Chondrocyte (in vitro differentiated cells): ENCODE measurements at places on chromosomes 1 and 21.

GRCh38 chr1:209790286-209791193, 6.2 kb upstream of the C1orf74 start:
- DNase-seq, result no peak

DNA sequence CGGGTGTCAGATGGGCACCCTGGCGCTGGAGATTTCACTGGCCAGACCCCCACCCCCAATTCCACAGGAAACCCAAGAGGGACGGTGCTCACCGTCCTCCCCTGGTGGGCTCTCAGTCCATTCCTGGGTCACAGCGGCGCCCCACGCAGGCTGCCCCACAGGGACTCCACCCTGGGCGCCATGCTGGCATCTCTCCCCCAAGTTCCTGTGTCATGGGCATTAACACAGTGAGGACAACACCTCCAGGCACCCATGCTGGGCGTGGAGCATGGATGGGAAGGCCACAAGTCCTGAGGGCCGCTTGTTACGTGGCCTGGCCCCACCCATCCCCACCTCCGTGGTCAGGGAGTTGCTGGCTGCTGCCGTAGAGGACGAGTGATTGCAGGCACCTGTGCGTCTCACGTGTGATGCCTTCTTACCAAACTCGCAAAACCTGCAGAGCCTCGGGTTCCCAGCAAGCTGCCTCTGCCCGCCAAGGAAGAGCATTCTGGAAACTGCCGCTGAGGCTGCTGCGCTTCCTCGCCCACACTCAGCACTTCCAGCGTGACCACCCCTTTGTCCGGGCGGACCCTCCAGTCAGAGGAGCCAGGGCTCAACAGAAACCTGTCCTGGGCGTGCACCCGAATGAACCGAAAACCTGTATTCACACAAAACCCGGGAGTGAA, 60.3 kb downstream of the SLX9 start:
- DNase-seq, result peak; percentile 87

GRCh38 chr1:222546548-222547259, 1.2 kb downstream of the HHIPL2 start:
- no peak for DNase-seq

DNA sequence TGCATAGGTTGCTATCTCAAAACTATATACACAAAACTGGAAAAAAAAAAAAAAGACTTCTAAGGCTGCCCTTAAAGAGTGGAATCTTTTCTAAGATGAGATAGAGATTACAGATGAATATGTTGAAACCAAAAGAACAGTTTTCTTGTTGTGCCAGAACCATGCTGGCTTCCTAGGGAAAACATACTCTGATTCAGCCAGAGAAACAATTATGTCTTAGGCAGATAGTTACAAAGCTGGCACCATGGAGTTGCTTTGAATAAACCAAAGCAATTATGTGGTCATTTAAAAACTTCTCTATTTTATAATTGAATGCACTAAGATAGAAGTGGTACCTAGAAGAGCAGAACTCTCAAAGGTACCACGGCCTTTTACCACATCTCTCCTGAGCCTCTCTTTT, 341.3 kb downstream of the PDE4B start:
- DNase-seq, result no peak

GRCh38 chr1:159562680-159563079, 24.9 kb upstream of the APCS start:
- no peak for DNase-seq

DNA sequence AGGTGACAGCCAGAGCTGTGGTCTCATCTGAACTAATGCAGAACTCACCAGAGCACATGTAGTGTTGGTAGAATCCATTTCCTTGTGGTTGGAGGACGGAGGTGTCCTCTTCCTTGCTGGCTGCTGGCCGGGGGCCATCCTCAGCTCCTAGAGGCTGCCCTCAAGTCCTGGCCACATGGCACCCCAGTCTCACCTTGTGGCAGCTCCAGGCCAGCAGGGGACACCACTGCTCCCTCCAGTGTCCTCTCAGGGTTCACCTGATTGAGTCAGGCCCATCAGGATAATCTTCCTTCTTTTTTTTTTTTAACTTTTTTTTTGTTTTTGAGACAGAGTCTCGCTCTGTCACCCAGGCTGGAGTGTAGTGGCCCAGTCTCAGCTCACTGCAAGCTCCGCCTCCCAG, 2.9 kb downstream of the KCNE1 start:
- no peak for DNase-seq
